ENCODE measurements at places on chromosomes 16 and 17. TPM values are rescaled to one million over a fixed set of nuclear protein-coding genes. Genes with fewer than 3 reads are reported as not detected.

DNA sequence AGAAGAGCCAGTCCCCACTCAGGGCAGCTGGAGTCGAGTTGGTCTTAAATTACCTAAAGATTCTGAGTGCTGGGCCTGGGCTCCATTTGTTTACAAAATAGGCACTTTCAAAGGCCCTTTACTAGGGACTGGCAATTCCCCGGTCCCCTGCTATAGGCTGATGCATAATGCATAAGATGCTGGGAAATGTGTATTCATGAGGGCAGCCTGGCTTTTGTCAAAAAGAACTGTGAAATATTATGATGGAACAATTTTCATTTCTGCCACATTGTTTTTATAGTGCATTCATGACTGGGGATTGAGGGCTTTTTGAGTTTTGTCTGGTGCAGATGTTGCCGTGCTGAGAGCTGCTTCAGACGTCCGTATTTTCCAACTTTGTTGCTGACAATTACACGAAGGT is 617.0 kb upstream of the CDH5 start:
- no peaks in the 10 kb centered on the region for H3K36me3 ChIP-seq
- DNase-seq = no peak
- no peak overlapping the region for H3K4me3 ChIP-seq
- H3K4me1 ChIP-seq = no peaks in the 10 kb centered on the region

DNA sequence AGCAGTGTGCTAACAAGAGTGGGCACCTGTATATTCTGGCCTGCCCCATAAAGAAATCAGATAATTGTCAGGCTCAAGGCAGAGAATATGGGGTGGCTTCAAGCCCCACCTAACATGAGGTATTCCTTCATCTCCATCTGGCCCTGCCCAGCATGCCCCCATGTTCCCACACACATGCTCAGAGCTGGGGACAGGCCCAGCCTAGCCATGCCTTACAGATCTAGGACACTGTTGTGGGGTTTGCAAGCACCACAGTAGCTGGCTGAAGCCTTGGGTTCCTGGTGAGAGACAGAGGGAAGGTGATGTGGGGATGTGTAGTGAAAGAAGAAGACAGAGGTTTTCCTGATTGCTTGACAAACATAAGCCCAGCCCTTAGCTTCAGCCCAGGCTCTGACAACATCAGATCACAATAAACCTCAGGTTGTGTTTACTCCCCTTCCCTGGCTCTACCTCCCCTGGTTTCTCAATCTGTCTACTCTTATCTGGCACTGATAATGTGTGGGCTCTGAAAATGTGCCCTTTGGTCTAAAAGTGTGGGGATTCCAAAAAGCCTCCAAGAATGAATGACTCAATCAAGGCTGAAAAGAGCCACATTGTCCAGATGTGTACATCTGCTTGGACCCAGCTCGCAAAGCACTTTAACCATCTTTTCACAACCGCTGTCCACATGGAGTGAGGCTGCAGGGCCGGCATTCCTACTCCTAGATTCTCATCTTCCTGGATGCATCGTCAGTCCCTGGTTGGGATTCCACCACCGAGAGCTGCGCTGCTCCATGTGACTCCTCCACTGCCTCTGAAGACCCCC is 34.4 kb downstream of the CDRT4 start:
- H3K27ac ChIP-seq = peak overlapping the region; percentile 13
- H3K27me3 ChIP-seq = no peaks in the 10 kb centered on the region
- peaks cover 36% of the 10 kb centered on the region for H3K4me1 ChIP-seq
- H3K4me3 ChIP-seq = no peak overlapping the region
- no peak for DNase-seq

GRCh38 chr16:56363781-56364565 is 61.4 kb downstream of the AMFR start:
- H3K4me1 ChIP-seq = no peaks in the 10 kb centered on the region
- no peaks in the 10 kb centered on the region for H3K36me3 ChIP-seq
- no peak overlapping the region for H3K27ac ChIP-seq

The VASN gene
- total RNA-seq = 2.1 TPM

The GALR2 gene
- total RNA-seq = 0.95 TPM

Data from Peyer's patch (tissue), 4 donors.